Stromal cell of bone marrow (primary cell): ENCODE measurements at places on chromosomes 4 and X.

DNA sequence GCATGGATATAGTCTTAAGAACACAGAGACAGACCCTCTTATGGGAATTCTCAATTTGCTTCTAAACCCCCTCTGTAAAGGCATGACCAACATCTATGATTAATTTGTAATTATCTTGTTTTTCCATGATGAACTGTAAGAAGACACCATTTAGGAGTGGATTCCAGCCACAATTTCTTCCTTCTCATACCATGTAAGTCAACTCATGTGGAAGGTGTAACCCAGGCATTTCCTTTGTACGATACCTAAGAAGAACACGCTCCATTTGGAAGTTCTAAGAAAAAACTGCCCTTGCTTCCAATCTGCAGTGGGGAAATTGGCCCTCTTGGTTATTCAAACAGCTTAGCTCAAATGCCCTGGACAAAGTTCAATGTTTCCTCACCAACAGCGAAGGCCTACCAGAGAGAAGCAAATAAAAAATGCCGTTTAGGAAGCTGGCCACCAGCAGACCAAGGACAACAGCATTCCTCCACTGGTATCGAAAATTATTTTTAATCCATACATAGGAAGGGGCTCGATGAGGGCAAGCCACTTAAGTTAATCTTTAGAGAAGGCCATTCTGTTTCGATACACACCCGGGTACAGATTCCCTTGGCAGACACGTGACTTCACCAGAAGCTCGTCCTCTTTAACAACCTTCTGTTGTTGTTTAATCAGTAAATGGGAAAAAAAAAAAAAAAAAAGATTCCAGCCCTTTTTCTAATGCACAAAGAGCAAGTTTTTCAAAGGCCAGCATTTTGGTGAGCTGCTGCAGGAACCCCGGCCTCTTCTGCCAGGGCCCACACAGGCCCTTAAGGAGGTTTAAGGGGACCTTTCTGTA lies 2.6 kb downstream of the DHRSX start:
- DNase-seq = no peak

DNA sequence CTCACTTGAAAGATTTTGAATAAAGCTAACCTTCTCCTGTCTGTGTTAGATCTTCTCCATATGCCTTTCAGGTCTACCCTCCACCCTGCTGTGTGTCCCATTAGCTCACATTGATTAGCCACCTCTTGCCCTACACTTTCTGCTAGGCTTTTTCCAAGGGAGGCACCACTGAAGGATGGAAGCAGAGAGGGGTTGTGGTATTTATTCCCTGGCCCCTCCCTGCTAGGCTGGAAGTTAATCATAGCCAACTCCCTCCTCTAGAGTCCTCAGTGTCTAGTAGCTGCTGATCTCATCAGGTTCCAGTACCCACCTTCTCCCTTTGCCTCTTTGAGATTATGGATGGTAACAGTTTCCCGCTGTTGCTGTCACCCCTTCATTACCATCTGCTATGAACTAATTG lies 8.9 kb upstream of the SMIM43 start:
- no peak for DNase-seq

GRCh38 chr4:142282870-142283431 lies 563.1 kb downstream of the INPP4B start:
- DNase-seq = no peak

GRCh38 chr4:147587041-147587440 lies 30.2 kb upstream of the TMEM184C start:
- DNase-seq = no peak

- no peak for DNase-seq
Measured at GRCh38 chr4:77201857-77202256, 44.9 kb downstream of the CCNG2 start.

DNA sequence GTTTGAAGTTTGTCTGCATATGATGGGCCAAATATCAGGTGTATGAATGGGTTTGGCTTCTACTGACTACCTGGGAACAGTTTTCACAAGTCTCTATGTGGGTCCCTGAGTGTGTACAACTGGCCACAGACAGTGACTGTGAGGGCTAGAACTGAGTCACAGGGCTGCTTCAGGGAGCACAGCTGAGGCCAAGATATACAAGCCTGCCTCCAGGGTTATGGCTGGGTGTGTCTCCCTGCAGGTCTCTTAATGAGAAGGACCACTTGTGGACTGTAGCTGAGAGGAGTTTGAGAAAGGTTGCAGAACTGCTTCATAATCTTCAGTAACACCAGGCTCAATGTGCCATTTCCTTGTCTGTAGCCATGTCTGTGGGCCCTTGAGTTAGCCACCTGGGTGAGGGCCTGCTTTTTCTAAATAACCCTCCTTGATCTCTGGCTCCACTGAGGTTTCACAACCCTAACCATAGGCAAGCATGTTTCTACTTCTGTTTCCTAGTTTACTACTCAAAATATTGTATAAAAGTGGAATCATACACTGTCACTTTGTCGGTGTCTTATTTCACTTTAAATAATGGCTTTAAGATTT lies 81.3 kb downstream of the ZNF732 start:
- DNase-seq = no peak

DNA sequence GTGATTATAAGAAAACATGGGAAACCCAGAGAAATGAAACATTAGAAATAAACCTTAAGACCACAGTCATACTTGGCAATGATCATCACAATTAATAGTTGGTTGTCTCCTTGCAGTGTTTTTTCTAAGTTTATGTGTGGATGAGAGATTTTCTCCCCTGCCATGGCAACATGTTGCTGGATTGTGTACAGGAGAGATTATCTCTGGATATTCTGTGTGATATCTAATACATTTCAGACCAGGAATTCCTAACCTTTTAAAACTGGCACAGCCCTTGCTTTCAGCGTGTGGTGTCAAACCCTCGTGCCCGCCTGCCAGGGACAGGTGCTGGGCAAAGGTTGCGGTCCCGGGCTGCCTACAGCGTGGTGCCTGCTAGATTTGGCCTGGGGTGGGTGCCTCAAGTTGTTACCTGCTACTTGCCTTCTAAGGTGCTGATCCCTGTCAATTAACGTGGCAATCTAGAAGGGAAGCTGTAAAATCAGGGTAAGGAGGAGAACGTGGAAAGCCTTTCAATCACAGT lies 100.5 kb downstream of the TMEM131L start:
- no peak for DNase-seq

DNA sequence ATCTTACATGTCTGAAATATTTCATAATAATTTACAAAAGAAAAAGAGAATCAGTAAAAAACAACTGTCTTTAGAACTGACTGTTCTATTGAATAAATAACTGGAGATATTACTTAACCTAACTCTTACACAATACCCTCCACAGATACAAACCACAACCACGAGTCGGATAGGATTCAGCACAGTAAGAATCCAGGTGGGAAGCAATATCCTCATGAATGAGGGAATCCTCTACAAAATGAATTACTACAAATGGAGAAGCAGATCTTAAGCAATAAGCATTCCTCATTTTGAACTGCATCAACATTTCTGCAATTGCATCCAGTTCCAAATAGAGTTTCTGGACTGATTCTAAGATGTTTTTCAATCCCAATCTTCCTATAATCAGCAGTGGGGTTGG lies 227.1 kb downstream of the SH2D1A start:
- no peak for DNase-seq

- DNase-seq = peak; percentile 52
Measured at GRCh38 chr4:84503495-84504437, 4.7 kb upstream of the NKX6-1 start.

GRCh38 chrX:85977218-85977617 lies 70.1 kb downstream of the CHM start:
- DNase-seq = no peak

- DNase-seq = peak; percentile 47
Measured at GRCh38 chr4:845233-845835, 19.4 kb upstream of the CPLX1 start.
